ENCODE measurements at places on chromosomes 3 and 15.

- peak; percentile 100 for DNase-seq
These were observed 41.2 kb downstream of the CCDC12 start for GRCh38 chr3:46935168-46935858.

DNA sequence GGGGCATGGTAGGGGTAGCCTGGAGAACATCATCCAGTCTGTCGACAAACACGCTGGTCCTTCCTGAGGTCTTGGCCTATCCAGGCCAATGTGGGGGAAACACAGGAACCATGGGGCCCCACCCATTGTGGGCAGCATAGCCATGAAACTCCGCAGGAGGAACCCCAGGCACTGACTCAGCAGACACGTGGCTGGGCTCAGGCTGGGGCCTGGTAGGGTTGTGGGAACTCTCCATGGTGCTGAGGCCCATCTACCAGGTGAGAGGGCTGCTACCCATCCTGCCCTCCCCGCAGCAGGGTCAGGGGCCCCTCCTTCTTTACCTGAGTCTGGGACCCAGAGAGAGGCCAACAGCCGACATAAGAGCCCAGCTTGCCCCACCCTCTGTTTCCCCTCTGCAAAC, 22.6 kb upstream of the CACNA2D2 start:
- DNase-seq: peak; percentile 67

GRCh38 chr3:51379301-51379700, 5.8 kb upstream of the MANF start:
- DNase-seq: no peak

DNA sequence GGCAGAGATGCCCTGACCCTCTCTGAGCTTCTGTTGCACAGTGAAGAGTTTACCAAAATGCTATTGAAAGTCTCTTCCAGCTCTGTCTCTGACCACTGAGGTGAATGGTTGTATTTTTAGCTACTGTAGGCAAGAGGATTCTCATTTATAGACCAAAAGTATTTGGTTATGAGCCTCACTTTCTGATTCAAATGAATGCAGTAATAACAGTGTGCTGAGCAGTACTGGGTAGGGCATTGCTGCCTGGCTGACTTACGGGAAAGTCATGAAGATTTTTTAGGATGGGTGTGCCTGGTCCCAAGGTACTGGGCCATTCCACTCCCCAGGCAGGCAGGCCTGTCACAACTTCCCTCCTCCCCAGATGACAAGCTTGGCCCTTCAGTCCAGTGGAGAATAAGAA, 15.5 kb downstream of the PLA1A start:
- DNase-seq: no peak

GRCh38 chr3:40875581-40875980, 323.7 kb upstream of the CTNNB1 start:
- no peak for DNase-seq

DNA sequence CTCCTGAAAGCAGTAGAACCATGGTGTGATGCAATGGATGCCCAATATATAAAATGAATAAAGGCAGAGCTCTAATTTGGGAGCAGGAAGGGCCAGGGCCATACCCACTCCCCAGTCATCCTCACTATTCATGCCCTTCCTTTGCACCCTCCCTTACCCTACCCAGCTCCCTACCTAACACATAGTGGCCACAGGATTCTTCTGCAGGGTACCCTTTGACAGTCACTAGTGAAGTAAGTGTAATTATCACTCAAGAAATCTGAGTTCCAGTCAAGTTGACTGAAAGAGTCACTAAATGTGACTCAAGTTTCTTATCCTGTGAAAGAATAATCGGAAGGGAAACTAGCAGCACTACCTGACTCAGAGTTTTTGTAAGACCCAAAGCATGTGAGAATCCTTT, 69.2 kb downstream of the RASA2 start:
- no peak for DNase-seq

DNA sequence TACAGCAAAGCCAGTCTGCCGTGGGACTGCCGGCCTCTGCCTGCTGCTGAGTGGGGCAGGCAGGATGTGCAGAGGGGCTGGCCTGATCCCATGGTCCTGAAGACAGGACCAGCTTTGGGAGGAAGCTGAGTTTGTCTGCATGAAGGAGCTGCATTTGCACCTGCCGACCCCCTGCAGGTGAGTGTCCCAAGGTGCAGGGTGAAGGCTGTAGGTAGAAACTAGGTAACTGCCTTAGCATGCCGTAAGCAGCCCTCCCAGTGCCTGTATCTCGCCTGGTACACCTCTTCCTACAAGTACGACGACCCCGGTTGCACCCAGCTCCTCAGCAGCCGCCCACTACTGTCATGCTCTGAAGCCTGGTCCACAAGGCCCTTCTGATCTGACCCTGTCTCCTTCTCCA, 34.9 kb downstream of the AMOTL2 start:
- DNase-seq: no peak

DNA sequence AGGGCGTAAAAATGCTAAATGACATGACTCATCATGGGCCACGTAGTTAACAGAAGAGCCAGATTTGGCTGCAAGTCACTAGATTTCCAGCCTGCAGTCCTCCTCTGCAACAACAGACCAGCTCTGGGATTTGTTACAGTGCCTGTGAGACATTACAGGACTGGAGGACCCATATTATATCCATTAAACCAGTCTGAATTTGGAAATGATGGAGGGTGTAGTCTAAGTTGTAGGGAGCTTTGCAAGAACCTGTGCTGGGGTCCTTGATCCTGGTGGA, 10.8 kb downstream of the ZNF774 start:
- DNase-seq: peak; percentile 69

- DNase-seq: no peak
These were observed 182.7 kb downstream of the NSMCE3 start for GRCh38 chr15:29086891-29087290.

DNA sequence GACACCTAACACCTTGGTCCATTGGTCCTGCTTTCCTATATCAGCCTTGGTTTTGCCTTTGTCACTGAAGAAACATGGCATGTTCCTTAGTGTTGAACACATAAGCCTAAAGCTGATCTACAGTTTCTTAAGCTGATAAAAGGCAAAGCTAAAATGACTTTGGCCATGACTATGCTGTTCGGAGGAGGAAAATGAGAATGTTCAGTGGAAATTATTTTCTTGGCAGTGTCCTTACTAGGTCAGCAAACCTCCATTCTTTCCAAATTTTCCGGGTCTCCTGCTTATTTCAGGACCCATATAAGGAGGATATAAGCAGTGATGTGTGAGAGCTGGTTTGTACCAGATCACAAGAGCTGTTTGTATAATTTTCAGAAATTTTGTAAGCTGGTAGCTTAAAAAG, 832.9 kb upstream of the CFAP20DC start:
- no peak for DNase-seq

DNA sequence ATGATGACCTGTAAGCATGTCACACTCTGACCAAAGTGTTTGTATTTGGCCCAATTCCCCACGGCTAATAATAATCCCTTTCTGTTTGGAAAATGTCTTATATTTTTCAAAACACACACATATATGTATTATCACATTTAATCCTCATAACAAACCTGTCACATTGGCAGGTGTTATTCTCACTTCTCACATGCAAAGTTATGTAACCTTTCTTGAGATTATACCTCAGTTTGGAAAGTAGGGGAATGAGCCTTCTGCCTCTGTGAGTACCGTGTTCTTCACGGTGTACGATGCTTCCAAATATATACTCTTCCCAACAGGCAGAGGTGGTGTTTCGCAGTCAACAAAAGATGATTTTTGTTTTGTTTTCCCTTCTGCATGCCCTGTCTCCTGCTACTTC, 205.6 kb downstream of the TP63 start:
- DNase-seq: no peak

DNA sequence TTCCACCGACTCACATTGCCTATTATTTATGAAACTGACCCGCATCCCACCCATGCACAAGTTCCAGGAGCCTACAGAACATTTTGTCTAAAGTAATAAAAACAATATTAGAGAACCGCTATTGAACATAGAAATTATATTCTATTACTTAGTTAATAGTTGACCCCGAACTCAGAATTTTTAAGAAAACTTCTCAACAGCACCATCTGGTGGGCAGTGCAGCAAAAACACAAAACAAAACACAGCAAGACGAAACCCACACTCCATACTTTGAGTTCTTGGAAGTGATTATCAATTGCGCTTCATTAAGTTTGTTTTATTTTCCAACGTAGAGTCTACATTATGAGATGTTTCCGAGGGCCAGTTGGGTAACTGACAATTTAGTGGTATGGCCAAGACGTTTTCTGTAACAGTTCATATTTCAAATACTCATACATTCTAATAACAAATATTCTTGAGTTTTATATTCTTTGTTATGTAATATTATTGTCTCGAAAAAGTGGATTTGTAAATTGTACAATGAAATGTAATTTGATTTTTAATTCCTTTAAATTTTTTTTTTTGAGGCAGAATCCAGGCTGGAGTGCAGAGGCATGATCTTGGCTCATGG, 24.0 kb upstream of the C3orf70 start:
- no peak for DNase-seq

DNA sequence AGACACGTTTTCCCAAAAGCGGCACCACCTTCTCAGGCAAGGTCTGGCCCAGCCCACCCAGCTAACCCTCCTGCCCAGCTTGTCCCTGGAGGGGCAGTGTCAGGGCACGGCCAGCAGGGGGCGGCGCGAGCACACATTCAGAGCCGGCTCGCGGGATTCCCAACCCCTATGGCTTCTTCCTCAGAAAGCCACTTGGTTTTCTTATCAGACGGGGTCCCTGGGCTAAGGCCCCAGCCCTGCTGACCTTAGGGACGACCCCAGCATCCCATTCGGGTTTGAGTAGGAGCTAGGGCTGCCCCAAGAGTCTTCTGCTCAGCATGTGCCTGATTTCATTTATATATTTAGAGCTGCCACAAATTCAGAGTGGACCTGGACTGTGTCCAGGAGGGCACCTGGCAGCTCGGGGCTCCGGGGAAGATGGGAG, 14.5 kb downstream of the RLBP1 start:
- DNase-seq: peak; percentile 50

GRCh38 chr3:61926923-61927322, 365.6 kb downstream of the PTPRG start:
- no peak for DNase-seq

- DNase-seq: peak; percentile 88
These were observed 129.5 kb downstream of the THRB start for GRCh38 chr3:24365168-24365567.

GRCh38 chr3:31157047-31157694, 262.7 kb upstream of the GADL1 start:
- DNase-seq: no peak
